Activated T-cell treated with anti-CD3 and anti-CD28 coated beads, Interleukin-2, amount 50 U/mL, for 72 hours (primary cell): ENCODE measurements at places on chromosomes 1 and 21. TPM values are rescaled to one million over a fixed set of nuclear protein-coding genes. Genes with fewer than 3 reads are reported as not detected.

The GJB3 gene
- total RNA-seq = not detected

The C1orf74 gene
- 2.8 TPM for total RNA-seq

DNA sequence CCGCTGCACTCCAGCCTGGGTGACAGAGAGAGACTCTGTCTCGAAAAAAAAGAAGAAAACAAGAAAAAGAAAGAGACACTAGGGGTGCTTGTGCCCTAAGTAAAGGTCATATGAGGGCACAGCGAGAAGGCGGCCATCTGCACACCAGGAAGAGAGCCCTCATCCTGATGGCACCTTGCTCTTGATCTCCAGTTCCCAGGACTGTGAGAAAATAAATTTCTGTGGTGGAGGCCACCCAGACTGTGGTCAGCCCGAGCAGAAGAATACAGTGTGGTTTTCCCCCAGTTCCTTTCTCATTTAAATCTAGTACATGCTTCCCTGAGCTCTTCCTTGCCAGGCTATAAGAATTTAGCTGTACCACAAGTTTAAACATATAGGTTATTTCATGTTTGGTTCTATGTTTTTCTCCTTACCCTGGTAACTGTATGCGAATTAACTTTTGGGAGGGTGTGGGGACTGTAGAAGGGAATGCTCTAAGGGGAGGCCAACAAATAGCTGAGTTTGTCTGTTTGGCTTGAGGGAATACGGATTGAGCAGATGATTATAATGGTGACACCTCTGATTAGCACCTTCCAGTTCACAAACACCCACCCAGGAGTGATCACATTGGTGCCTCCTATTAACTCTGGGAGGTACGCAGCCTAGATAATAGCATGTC, 119.6 kb upstream of the ERRFI1 start:
- DNase-seq = no peak

GRCh38 chr1:53094533-53094919, 32.5 kb downstream of the PODN start:
- DNase-seq = no peak

DNA sequence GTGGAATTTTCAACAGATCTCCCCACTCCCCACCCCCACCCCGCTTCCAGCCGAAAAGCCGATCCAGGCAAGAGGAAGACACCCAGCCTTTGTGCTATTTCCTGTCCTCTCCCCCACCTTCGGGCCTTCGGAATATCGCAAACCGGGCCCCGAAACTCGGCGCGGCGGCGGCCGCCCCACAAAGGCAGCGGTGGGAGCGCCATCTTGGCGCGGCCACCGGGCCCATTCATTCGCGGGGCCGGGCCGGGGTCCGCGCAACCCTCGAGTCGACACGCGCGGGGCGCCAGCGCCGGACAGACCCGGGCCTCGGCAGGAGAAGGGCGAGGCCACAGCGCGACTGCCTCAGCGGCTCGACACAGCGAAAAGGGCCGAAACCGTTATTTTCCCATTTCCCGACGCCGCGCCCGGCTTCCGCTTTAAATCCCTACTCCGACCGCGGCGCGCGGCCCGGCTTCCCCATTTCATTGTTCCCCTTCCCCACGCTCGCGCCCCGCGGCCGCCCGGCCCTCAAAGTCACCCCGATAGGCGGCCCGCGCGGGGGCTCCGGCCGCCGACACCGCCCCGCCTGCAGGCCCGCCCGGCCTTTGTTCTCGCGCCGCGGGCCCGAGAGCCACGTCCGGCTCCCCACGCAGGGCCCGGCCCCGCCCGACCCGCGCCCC, 911 bp downstream of the GNB1 start:
- peak; percentile 53 for DNase-seq

The TYW3 gene
- 19.4 TPM for total RNA-seq

The CD55 gene
- 147 TPM for total RNA-seq

- no peak for DNase-seq
Observed at GRCh38 chr1:154746622-154747299, 123.3 kb downstream of the KCNN3 start.

The LHX8 gene
- total RNA-seq = not detected

The ZMPSTE24 gene
- 36.8 TPM for total RNA-seq

GRCh38 chr1:172251486-172251885, 169.0 kb upstream of the C1orf105 start:
- DNase-seq = no peak

DNA sequence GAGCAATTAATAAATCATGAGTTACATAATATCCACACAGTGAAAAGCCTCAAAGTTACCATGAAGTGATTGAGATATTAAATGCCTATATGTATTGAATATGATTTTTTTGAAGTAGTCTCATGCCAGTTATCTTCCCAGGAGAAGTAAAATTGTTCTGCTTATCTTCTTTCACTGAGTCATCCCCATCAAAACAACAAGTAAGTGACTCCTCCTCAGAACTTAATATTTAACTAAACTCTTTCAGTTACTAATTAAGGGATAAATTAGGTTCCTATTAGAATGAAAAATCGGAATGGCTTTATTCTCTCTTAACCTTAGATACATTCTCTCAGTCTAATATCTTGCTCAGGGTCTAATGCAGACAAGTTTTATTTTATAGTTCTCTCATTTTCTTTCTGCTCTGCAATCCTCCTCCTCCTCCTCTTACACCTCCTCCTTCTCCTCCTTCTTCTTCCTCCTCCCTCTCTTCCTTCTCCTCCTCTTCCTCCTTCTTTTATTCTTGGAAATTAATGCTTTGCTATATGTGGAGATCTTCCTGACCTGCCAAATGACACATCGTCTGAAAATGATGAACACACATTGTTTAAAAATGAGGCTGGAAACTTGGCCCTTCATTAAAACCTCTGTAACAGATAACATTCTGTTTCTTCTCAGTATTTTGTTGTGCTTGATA, 110.9 kb downstream of the RUNX1 start:
- DNase-seq = no peak

DNA sequence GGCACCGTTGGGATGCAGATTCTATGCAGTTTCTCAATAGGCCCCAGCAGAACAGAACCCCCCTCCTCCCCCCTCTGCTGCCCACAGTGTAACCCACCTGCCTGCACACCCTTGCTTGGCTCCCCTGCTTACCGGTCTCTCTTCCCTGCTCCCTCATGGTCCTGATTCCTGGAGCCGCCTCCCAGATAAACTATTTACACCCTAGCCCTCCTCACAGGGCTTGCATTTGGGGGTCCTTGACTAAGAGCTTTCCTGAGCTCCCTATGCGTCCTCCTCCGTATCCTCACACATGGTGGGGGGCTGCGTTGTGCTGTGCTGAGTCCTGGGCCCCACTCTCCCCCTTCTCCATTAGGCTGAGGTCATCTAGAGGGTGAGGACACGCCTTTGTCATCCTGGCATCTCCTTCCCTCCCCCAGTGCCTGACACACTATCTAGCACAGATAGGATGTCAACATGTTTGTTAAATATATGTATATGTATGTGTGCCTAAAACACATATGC, 121.9 kb downstream of the GRIK3 start:
- no peak for DNase-seq

The LCE2B gene
- not detected for total RNA-seq

DNA sequence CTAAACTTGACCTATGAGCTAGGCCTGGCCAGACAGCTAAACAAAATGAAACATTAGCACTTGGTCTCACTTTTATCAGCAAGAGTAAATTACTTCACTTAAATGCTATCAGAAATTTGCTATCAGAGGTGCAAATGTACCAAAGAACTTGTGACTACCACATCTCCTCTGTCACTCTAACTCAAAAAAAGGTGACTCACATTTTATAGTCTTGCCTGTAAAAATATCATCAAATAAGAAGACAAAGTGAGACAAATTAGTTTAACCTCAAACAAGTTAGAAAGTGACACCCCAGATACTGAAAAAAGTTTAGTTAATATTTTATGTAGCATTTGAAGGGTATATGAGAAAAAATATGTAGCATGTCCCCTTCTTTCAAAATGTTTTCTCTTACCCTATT, 76.9 kb downstream of the EPS15 start:
- DNase-seq = no peak

The MCOLN2 gene
- total RNA-seq = 76.3 TPM

DNA sequence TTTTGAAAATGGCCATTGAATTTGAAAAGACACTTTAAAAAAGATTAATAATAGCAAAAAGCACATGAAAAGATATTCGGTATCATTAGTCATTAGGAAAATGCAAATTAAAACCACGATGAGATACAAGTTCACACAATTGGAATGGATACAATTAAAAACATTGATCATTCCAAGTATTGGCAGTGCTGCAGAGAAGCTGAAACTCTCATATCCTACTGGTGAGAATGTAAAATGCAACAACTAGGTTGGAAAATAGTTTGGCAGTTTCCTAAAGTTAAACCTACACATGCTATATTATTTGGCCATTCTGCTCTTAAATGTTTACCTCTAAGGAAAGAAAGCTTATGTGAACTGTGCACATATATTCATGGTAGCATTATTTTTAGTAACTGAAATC, 838.7 kb upstream of the PRMT6 start:
- DNase-seq = no peak

DNA sequence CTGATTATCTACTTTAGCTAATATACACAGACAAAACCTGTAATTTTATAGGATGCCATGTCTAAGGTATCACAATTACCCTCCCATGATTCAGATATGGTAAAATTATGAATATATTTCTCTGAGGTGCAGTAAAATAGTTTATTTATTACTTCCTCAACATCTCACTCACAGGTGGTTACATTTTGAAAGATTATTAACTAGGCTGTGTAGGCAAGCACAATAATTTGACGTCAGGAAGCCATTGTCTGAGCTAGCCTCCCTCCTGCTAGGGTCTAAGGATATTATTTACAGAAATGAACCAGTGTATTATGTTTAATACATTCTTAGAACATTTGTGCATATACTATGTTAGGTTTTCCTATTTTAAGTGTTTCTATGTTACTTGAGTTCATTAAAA, 69.9 kb upstream of the ADGRL2 start:
- no peak for DNase-seq

GRCh38 chr1:14738235-14738634, 139.8 kb downstream of the KAZN start:
- no peak for DNase-seq

- no peak for DNase-seq
Observed at GRCh38 chr1:91687452-91687851, 186.8 kb downstream of the CDC7 start.

DNA sequence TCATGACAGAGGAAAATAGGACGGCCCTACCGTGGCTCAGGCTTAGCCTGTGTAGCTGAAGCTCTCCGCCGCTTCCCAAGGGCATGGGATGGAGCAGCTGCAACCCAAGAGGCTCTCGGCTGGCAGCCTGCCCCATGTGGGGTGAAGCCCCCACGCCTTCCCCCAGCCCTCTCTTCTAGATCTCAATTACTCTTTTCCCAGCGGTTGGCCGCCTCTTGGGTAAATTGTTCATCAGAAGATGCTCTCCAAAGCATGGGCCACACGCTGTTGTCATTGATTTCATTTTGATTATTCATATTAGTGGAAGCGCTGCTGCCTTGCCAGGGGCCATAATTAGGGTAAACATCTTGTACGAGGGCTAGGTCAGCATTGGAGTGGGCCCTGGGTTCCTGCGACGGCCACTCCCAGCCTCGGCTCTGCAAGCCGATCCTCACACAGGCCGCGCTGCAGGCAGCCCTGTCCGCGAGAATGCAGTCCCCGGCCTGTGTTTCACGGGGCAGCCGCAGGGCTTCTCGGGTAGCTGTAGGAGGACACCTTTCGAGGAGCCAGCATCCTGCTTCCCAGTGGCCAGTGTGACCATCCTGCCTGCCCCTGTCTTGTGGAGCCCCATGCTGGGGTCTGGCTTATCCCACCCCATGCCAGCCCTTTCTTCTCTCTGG, 114.4 kb upstream of the VAMP3 start:
- DNase-seq = no peak

The SLX9 gene
- total RNA-seq = 48.9 TPM

DNA sequence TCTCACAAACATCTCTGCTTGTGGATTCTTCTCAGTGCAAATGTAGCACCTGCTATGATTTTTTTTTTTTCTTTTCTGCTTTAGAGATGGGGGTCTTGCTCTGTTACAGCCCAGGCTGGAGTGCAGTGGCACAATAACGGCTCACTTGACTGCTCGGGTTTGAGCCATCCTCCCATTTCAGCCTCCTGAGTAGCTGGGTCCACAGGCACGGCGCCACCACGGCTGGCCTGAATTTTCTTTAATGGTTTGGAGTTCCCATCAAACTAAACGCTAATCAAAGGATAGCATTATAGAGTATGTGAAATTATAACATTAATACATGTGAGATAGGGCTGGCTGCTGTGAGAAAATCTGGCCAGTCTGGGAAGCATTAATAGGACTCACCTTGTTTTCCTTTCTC, 7.2 kb upstream of the PTGER3 start:
- DNase-seq = no peak

DNA sequence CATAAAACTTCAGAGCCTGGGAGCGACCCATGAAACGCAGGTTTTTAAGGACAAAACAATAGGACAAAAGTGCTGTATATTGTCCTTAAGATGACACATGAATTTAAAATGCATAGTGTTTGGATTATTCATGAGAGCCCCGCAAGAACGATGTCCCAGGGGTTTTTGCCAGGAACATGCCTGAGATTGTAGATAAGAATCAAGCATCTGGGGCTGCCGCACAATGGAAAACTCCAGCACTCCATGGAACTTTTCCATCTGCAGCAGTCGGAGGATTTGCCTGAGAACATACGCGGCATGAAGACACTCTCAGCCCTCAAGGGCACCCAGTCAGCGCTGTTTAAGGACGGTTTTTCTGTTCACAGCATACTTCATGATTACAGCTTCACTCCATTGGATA, 5.3 kb upstream of the ERG start:
- no peak for DNase-seq

GRCh38 chr1:12057382-12057781, 5.7 kb upstream of the TNFRSF8 start:
- peak; percentile 75 for DNase-seq

The PDC gene
- total RNA-seq = not detected

The ATP6V1G3 gene
- total RNA-seq = not detected

DNA sequence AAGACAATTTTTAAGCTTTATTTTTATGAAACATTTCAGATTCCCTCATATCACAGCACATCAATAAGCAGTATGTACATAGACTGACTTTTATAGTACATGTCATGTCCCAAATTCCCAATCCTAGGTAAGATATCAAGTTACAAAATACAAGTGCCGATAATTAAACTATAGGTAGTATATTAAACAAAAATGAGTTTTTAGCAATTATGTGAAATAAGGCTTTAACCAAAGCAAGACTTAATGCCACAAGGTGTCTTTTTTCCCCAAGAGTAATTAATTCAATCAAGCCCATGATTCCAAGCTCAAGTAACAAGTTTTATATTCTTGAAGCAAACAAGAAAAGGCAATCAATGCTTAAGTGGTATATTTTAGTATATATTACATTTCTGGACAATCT, 4.9 kb downstream of the EXOC8 start:
- DNase-seq = no peak

The LIPI gene
- total RNA-seq = not detected

DNA sequence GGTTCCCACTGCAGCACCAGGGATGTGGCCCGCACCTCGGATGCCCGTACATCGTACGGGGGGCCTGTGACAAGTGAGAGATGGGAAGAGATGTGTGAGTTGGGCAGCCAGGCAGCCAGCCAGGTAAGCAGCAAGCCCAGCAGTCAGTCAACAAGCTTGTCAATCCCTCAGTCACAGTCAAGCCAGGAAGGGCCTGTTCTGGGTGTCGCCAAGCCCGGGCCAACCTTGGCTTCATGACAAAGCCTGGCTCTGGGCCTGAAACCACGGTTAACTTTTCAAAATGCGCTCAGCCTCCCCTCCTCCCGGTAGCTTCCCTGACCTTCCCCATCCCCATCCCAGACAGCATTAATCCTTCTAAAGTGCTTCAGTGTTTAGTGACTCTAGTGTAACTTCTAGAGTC, 31.8 kb downstream of the MYOM3 start:
- no peak for DNase-seq

GRCh38 chr1:101174722-101175121, 62.1 kb upstream of the S1PR1 start:
- DNase-seq = no peak

- no peak for DNase-seq
Observed at GRCh38 chr1:3078430-3078861, 9.4 kb downstream of the PRDM16 start.

The CYP4A11 gene
- total RNA-seq = not detected
